ENCODE measurements at places on chromosomes 1 and 21.

GRCh38 chr1:226342656-226343055 lies 33.7 kb upstream of the LIN9 start:
- no peak for DNase-seq

DNA sequence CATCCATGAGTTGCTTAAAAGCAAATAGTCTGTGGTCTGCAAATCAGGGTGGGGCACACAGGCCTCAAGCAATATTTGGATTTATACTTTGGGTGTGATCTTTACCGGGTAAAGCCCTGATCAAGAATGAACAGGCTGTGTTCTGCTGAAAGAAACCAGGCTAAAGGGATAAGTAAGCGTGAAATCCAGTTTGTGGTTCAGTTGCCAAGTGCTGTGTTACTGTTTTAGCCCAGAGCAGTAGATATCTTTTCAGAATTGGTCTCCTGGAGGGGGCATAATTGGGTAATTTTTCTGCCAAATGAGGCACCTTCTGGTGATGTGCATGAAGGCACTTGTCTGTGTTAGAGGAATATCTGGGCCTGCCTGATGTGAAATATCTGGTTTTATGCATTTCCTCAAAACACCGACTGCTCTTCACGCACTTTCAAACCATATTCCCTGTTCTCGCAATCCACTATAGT lies 21.4 kb downstream of the AIM2 start:
- DNase-seq: no peak

DNA sequence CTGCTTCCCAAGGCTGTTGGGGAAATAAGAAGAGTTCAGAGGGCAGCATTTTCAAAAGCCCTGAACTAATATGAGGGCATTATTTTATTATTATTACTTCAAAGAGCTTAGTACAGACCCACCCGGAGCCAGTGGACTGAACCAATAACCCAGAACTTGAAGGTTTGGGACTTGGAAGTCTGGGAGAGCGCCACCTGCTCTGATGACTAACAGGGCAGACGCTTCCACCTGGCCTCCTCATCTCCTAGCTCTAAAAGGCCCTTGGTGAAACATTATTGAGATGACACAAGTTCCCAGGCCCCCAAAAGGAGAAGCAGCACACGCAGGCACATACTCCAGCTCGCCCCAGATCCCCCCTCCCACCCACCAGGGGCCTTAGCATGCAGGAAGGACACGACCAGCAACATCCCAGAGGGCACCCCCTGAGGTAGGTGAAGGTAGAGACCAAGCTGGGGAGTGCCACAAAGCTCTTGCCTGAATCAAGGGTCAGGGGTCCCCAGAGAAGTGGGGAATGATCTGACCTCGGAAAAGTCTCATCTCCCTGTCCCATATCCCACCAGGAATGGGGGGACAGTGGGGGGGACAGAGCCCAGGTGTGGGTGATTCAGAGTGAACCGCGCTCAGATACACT lies 1.3 kb downstream of the DLGAP3 start:
- DNase-seq: no peak

DNA sequence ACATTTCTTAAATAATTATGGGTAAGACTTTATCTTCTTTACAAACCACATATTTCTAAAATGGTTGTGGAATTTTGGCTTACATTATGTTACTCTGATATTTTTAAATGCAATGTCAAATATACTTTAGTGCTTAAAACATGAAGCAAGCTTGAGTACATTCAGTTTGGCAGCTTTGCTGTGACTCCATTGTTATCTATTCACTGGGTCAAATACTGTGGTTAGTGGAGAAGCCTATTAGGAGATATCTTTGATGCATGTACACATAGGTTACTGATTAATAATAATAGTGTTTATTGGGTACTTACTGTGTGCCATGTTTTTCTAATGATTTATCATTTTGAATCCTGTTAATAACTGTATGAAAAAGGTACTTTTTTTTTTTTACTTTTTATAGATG lies 520.4 kb upstream of the B3GALT2 start:
- DNase-seq: no peak

DNA sequence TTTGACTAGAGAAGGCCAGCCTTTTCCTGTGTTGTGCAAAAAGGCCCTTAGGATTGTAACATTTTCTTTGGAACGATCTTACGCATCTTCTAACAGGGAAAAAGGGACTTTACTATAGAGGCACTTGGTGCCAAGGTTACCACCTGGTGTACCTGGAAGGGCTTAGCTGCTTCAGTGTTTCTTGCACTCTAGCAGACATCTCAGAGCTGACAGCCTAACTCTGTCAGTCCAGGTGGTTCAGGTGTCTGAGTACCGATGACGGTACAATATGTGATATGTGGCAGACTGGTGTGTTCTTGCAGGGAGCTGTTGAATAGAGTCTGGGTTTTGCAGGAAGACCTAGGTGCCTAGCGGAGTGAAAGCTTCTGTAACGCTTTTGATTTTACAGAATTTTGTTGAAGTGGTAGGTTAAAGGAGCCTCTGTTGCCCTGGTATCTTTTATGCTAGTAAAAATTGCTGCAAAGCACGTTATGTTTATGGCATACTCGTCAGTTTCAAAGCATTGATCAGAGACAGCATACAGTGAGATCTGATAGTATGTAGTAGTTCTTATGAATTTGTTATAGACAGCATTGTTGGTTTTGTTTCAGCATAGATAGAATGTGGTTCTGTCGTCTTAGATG lies 1.4 kb downstream of the MAGI3 start:
- DNase-seq: no peak

DNA sequence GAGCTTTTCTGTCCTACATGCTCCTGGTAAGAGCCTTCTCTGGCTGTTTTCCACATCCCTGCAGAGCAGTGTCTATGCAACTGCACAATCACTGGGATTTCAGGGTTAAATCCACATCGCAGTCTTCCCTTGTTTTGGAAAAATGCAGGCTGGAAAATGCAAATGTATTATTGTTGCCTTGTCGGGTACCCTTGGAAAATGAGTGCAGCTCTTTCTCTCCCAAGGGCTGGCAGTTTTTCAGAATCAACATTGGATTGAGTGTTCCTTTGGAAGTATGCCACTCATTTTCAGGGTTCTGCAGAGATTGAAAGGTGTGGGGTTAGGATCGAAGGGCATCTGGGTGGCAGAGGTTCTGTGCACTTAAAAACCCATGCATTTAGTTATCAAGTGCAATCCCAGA lies 3.2 kb downstream of the NOS1AP start:
- DNase-seq: no peak

DNA sequence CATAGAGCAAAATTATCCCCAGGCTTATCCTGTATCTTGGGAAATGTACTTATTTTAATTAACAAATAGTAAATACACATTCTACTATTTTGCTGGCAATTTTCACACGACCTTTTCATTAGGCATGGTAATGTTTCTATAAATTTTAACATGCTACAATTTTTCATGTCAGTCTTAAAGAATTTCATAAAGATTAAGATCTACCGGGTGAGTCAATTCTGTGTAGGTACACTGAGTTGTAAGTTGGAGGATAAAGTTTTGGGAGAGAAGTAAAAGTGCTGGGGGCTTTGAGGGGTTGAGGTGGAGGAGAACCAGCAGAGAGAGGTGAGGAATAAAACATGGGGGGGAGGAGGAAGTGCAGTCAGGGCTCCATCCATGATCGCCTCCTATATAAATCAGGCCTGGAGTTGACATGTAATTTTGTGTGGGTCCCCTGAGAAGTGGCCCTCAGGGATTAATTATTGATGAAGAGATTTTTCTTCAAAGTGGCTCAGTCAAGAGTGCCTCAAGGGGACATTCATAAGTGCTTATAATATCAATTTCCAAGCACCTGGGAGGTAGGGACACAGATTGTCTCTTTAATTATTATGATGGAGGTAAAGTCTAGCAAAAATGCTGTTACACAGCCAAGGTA lies 7.2 kb downstream of the DPYD start:
- DNase-seq: no peak

DNA sequence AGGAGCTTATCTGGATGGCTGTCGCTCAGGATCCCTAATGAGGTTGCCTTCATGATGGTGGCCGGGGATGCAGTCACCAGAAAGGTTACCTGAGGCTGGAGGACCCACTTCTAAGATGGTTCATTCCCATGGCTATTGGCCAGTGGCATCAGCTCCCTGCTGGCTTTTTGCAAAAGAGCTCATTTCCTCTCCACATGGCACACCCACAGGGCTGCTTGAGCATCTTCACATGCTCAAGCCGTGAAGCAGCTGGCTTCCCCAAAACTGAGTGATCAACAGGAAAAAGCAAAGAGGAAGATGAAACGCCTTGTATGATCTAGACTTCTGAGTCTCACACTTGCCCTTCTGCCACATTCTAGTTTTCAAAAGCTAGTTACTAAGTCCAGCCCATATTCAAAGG lies 124.6 kb upstream of the CXADR start:
- DNase-seq: no peak

DNA sequence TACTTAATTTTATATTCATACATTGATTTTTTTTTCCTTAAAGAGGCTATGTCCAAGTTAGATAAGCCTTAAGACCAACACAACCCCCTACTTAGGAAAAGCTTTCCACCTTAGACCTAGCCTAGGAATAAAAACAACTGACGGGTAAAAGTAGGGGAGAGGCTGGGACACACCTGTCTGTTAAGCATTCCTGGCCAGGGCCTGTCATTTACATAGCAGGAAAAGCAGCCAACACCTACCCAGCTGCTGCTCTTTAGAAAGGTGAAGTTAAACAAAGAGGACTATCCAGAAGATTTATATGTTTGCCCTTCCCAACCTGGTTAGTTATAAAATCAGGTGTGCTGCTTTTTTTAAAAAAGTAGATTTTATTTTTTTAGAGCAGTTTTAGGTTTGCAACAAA lies 29.1 kb upstream of the SAMD13 start:
- DNase-seq: no peak

DNA sequence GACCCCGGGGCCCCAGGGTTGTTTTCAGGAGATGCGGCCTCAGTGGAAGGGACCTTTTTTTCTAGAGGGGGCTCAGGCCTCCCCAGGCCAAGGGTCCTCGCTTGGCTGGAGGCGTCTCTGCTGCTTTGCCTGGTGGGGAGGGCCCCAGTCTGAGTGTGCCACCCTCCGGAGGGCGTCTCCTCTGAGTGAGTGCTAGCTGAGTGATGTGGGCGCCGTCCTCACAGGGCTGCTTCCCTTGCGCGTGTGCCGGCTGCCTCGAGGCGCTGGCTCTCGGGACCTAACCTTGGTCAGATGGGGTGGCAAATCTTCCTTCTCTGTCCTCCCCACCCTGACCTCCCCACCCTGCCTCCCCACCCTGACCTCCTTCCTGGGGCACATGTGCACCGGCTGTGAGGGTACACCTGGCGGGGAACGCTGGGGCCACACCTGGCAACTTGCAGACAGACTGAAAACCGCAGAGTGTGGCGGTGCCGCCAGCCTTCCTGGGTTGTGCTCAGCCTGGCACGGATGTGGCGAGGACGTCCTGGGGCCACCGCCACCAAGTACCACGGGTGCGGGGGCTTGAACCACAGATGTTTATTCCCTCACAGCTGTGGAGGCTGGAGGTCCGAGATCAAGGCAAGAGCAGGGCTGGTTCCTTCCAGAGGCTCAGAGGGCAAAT lies 93.0 kb upstream of the TTC34 start:
- DNase-seq: no peak

DNA sequence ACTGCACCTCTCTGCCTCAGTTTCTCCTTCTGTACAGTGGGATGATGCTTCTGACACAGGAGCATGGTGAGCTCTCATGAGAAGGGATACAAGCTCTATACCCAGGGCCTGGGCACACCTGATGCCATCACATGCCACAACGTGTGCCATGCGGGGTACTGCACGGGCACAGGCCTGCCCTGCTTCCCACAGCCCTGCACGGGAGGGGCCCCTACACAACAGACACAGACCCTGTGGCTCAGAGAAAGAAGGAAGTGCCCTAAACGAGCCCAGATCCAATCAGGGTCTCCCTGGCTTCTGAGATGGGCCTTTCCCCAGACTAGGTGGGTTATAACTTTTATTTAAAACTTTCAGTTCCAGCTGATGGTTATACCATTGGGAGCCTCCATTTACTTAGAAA lies 24.6 kb downstream of the C2CD2 start:
- DNase-seq: no peak

DNA sequence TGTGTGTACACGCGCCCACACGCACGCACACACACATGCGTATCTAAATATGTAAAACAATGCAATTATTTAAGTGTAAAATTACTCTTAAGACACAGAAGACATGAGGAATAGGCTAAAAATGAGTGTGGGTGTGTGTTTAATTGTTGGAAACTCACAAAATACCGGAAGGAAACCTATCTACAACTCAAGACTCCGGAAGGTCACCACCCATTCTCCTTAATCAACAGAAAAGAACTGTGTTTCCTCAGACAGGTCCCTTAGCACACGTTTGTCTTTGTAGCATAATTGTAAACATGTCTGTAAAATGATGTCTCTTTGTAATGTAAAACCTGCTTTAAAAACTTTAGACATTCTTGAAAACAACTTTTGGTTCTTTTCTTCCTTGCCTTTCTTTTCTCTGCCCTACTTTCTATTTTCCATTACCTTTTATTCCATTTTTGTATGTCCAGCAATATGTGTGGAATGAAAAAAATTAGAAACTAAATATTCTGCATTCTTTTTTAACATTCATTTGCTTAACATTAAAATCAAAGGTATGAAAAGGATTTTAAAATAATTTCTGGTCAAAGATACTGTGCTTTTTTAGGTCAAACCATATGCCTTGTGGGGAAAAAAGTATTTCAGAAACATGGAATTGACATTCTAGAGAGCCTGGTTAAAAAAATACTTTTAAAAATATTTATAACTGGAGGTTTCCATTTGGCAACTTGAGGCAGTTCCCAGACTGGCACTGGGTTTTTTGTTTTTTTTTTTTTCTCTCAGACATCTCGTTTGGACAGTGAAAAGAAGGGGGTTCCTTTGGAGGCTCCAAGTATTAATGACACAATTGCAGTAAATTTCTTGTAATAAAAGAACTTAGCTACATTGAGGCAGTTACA lies 46.2 kb downstream of the ATP5PF start:
- no peak for DNase-seq

- no peak for DNase-seq
Observed at GRCh38 chr1:195569934-195570333, 1038.3 kb downstream of the KCNT2 start.

DNA sequence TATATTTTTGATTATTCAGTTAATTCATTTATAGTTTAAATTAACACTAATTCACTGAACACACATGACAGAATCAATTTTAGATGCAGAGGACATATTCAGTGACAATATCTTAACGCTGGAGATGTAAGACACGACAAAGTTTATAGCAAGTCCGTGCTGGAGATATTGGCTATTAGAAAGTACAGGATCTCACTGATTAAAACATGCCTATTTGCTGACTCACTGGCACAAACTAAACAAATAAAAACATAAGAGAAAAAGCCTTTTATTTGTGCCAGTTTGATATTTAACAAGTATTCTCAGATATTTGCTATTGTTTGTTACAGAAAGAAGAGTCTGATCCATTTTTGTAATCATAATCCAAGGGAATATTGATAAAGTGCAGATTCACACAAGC lies 1122.9 kb upstream of the B3GALT2 start:
- no peak for DNase-seq

GRCh38 chr21:27333096-27333495 lies 366.2 kb upstream of the ADAMTS5 start:
- no peak for DNase-seq

- DNase-seq: no peak
Observed at GRCh38 chr1:38512024-38512767, 347.4 kb downstream of the RRAGC start.

Measured in activated T-cell treated with anti-CD3 and anti-CD28 coated beads for 48 hours (primary cell).